HT1080 (cell line): ENCODE measurements at places on chromosomes 1 and 21.
A peak's percentile ranks its signal among the peaks of the same experiment; 100 is the strongest.

DNA sequence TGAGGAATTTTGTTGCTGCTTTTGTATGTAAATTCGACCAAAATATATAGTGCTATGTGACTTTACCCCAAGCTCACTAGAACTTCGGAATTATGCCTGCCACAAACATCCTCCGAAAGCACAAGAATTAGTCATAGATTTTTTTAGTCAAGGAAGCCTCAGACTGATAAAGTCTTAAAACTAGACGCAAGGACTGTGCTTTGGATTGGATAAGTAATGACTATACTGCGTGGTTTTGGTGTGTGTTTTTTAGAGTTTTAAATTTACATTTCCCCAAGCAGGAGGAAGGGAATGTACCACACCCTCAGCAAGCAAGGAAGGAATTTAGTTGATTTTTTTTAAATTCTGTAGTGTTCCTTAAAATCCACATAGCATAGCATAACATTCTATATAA lies 10.3 kb downstream of the WLS start:
- peak; percentile 31 for DNase-seq

DNA sequence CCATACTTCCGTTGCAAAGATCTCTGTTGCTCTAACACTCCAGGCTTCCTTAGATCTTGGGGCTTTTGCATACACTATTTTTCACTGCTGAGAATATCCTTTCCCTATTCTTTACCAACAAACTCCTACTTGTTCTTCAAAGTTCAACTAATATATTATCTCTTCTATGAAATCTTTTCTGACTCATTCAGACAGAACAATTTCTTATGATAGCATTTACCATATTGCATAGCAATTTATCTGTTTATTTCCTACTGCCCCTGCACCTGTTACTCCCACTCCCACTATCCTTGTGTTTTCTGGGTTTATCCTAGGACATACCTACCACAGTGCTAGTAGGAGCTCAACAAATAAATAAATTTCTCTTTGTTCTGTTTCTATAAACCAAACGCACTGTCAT lies 11.0 kb downstream of the GADD45A start:
- DNase-seq, result no peak

DNA sequence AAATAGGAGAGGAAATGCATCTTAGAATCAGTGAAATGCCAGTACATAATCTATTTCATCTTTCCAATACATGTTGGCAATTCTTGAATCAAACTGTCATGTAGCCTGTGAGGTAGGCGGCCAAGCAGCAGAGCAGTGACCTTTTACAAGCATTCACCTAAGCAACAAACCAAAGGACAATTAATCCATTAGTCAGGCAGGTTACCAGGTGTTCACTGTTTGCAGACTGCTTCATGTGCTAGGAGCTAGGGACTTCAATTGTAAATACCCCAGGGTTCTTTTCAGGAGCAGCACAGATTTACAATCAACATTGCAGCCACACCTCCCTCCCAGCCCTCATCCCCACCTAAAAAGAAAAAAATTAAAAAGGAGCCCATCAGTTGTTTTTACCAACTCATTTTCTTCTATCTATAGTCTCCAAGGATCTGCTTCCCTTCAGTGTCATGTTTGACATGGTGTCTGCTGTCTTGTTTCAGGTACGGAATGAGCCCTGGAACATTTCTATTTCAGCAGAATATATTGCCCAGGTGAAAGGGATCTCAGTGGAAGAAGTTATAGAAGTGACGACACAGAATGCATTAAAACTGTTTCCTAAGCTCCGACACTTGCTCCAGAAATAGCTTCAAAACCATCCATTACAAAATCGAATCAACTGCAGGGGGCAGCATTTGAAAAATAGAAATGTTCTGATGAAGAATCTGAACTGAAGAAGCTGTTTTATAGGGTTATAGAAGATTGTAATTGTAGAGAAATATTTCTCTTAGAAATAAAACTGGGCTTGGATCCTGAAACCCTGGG lies 23.0 kb downstream of the TATDN3 start:
- DNase-seq, result no peak

DNA sequence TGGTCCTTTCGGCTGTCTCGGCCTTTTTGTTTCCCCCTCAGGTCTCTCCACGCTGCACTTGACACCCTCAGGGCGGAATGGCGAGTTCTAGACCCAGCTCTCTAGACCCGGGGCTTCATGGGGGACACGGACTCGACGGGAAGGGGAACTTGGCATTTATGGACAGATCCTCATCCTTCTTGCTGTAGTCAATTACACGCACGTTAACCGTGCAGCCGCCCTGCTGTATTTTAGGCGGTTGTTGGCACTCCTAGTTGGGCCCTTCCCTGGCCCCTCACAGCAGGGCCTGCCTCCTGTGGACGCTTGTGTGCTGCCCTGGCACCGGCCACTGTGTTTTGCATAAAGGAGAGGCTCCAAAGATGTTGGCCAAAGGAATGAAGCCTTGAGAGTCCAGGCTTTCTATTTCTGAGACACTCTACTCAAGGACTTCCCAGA lies 558 bp upstream of the BTG3 start:
- DNase-seq, result peak; percentile 2

GRCh38 chr21:44424608-44425306 lies 30.6 kb upstream of the LRRC3 start:
- no peak for DNase-seq

DNA sequence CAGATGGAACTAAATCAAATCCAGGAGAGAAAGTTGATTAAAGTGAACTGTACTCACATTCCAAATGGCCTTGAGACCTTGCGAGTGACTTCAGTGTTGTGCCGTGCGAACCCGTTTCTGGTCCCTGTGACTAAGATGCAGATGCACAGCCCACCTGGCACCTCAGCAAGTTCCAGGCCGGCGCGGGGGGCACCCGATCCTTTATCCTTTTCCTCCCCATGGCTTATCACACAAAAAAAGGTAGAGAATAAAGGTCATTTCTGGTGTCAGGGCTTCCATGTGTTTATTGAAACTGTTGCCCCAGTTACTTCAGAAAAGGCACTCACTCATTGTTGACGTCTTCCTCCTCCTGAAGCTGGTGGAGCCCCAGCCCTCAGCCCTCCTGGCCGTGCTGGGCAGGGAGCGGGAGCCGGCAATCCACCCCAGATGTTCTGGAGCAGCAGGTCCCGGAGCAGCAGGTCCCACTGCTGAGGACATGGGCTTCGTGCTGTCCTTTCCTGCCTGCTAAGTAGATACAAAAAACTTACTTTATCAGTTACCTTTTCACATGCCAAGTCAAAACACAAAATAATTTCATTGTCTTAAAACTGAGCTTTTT lies 53.0 kb downstream of the PCNT start:
- no peak for DNase-seq

GRCh38 chr21:28615276-28615675 lies 377.4 kb downstream of the LTN1 start:
- peak; percentile 53 for DNase-seq

DNA sequence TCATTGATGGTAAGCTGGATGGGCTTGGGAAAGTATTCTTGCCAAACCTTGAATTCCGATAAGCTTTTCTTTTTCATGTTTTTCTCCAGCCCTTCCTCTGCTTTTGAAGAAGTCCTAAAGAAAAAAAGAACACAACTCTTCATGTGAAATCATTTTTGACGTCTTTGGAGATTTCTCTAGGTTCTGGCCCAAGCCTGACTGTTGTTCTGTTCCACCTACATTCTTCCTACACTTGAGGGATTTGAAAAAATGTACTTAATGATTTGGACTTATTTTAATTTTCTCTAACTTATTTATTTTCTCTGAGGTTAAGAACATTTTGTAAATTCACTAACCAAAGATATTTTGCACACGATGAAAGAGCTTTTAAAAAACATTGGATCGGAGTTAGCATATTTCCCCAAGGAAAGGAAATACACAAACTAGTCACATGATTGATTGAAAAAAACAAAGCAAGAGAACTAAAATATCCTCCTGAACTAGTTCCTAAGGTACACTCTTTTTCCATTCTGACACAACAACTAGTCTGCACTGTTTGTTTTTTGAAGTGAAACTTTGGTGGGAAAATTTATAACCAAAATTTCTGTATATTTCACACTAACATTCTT lies 82.3 kb downstream of the LTN1 start:
- DNase-seq, result no peak

GRCh38 chr1:33818071-33818470 lies 45.8 kb upstream of the HMGB4 start:
- no peak for DNase-seq

DNA sequence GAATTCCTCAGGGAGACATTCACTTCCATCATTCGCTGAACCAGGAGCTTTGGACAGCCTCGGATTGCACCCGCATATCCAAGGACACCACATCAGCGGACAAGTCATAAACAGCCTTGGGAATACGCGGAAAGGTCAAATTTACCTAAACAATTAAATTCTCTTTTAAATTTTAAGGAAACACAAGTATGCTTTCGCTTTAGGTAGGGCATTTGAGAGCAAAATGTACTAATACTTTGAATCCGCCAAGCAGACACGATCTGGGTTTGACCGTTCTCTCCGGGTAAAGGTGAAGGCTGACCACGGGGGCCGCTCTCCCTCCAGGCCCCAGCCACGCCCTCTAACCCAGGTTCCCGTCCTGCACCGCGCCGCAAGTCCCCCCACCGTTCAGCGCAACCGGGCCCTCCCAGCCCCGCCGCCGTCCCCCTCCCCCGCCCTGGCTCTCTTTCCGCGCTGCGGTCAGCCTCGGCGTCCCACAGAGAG lies 479 bp upstream of the ACADM start:
- peak; percentile 77 for DNase-seq

- no peak for DNase-seq
Measured at GRCh38 chr1:37557402-37557801, 662 bp downstream of the DNALI1 start.

- no peak for DNase-seq
Measured at GRCh38 chr21:45131537-45131999, 57.2 kb downstream of the ADARB1 start.

DNA sequence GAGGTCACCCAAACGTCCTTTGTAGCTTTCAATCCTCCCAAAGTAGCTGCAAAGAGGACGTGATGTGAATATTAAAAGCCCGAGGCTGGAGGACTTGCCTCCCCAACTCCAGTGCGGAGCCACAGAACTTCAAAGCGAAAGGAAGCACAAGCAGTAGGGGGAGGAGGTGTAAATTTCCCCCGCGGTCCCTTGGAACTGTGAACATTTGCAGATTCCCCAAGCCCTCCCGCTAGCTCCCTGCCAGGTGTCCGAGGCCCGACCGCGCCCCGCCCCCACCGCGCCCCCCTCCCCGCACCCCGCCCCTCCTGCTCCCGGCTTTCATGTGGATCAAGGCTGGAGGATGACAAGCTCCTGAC lies 41.5 kb upstream of the HAO2 start:
- DNase-seq, result no peak
